ENCODE measurements at places on chromosomes 3 and 15. TPM values are rescaled to one million over a fixed set of nuclear protein-coding genes. Genes with fewer than 3 reads are reported as not detected.

GRCh38 chr3:90010341-90010740 is 902.9 kb downstream of the EPHA3 start:
- no peak for DNase-seq

GRCh38 chr3:119069725-119070124 is 35.1 kb upstream of the IGSF11 start:
- no peak for DNase-seq

- DNase-seq = peak; percentile 32
Measured at GRCh38 chr3:183540501-183541234, 14.8 kb downstream of the KLHL6 start.

Gene PLXNB1
- 64.6 TPM for polyA plus RNA-seq

DNA sequence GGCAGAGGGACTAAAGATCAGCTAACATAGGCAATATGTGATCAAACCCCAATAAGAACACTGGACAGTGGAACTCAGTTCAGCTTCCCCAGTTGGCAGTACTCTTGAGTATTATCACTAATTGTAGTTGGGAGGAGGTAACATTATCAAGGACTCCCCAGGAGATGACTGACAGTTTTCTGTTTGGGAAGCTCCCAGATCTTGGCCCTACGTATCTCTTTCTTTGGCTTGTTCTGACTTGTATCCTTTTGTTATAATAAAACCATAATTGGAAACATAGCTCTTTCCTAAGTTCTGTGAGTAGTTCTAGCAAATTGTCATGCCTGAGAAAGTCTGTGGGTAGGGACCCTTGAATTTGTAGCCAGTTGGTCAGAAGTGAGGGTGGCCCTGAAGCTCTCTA is 316.4 kb downstream of the ZNF621 start:
- DNase-seq = no peak

Gene ULK3
- 28.0 TPM for polyA plus RNA-seq

- DNase-seq = no peak
Measured at GRCh38 chr15:78875107-78875914, 2.6 kb downstream of the MORF4L1 start.

- peak; percentile 64 for DNase-seq
Measured at GRCh38 chr3:37862219-37862902, 681 bp downstream of the CTDSPL start.

DNA sequence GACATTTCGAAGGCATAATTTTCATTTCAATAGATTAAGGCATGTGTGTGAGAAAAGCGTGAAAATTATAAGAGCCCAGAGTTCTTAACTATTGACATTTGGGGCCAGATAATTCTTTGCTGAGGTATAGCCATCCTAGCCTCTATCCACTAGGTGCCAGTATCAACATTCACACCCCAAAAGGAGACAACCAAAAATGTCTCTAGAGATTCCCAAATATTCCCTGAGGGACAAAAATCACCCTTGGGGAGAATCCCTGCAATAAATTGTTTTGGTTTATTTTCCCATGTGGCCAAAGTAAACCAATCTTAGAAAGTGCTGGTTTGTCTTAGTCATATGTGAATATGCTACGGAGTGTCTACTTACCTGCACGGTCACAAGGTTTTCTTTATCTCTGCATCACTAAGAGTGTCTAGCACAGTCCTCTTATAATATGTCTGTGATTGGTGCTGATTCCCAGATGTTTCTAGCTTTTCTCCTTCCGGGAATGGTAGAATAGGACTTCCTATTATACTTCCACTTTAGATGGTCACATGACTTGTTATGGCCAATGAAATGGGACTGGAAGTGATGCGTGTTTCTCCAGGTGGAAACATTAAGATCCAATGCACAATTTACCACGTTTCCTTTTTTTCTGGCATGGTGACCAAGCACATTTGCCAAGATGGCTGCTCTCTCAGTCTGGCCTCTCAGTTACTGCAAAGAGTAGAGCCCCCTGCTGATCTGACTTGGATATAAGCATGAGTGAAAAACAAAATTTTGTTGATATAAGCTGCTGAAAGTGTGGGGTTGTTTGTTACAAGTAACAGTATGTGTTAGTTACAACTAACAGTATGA is 8.0 kb upstream of the KBTBD8 start:
- DNase-seq = no peak

- DNase-seq = peak; percentile 16
Measured at GRCh38 chr3:129240436-129240835, 9.0 kb upstream of the COPG1 start.

GRCh38 chr3:171974986-171975837 is 64.2 kb upstream of the FNDC3B start:
- DNase-seq = no peak

Gene POPDC2
- polyA plus RNA-seq = 1,022 TPM

DNA sequence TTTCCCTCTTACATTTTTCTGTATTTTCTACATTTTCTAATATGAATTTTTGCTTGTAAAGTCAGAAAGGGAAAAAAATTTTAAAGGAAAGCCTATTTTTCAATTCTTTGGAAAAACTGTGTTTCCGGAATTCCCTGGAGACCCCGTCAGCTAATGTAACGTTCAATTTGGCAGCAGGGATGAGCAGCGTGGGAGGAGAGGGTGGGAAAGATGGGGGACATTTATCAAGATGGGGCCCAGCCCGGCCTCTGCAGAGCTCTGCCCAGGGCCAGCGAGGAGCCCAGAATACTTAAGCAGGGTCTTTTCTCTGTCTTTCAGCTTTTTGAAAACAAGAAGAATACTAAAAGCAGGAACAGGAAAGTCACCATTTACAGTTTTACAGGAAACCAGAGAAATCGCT is 129.0 kb downstream of the LRRK1 start:
- peak; percentile 11 for DNase-seq

DNA sequence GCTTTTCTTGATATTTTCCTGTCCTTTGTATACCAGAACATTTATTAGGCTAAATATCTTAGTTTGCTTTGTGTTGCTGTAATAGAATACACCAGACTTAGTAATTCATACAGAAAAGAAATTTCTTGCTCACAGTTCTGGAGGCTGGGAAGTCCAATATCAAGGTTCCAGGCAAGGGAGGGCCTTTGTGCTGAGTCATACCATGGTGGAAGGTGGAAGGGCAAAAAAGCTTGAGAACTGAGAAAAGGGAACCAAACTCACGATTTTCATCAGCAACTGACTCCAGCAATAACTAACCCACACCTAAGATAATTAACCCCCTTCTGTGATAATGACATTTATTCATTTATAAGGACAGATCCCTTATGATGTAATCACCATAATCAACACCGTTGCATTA is 496.9 kb upstream of the SUCLG2 start:
- DNase-seq = no peak

Gene NR1I2
- polyA plus RNA-seq = 0.11 TPM

DNA sequence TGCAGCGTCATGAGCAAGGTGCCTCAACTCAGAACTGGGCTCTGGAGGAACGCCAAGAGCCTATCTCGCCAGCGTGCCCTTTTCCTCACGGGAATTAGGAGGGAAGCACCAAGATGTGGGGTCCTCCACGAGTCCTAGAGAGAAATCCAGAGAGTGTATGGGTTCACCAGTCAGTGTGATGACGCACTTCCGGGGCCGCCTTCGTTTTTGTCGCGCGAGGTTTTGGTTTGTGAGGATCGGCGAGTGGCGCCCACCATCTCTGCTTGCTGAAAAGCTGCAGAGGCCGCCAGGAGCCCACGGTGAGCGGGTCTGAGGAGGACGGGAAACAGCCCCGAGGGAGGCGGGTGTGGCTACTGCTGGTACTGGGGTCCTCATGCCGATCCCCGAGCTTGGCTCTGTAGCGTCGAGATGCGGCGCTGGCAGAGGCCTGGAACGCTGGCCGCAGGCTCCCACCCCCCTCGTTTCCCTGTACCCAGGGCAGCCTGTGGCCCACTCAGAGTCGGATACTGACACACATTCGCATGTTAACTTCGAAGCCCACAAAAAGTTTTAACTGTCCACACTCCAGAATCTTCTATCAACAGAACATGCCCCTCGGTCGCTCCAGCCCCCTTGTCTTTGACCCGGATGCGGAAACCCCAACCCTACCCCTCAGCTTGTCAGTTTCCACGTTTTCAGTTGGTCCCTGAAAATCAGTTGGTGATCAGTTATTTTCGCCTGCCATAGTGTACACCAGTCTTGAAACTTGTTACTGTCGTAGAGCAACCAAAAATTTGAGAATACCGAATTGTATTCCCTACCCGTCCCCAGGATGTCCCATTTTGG is 30.4 kb downstream of the ZNF662 start:
- peak; percentile 63 for DNase-seq

- no peak for DNase-seq
Measured at GRCh38 chr3:24158761-24159454, 213.8 kb downstream of the NR1D2 start.

Gene FANCD2OS
- polyA plus RNA-seq = not detected

Gene SNTN
- not detected for polyA plus RNA-seq

GRCh38 chr3:31895471-31895870 is 85.6 kb downstream of the OSBPL10 start:
- DNase-seq = no peak

DNA sequence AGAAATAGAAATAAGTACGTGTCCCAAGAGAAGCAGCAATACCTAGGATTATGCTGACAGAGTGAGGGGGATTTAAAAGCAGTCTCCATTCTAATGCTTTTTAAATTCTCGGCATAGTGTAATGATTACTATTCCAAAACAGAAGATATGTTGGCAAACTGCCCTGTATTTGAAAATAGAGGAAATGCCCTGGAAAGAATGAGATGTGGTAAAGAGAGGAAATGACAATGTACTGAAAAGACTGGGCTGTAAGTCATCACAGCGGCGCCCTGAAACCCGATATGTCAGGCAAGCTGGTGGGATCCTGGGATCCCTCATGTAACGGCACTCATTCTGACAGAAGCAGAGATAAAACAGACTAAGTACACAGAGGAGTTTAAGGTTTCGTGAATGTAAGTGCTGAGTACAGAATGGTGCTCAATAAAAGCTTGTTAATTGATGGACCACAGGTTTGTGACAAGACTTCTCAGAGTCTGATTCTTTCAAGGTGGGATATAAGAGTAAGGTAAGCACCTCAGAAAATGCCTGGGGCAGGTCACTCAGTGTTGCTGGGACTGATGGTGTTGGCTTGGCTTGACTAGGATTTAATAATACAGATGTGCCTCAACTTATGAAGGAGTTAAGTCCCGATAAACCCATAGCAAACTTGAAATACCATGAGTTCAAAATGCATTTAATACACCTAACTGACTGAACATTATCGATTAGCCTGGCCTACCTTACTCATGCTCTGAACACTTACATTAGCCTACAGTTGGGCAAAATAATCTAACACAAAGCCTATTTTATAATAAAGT is 91.4 kb downstream of the NFKBIZ start:
- peak; percentile 49 for DNase-seq

GRCh38 chr15:69587723-69588426 is 135.3 kb downstream of the RPLP1 start:
- no peak for DNase-seq

GRCh38 chr3:156050918-156051317 is 69.5 kb upstream of the KCNAB1 start:
- no peak for DNase-seq

Gene PRICKLE2
- polyA plus RNA-seq = 3.9 TPM

- DNase-seq = no peak
Measured at GRCh38 chr15:59555696-59556095, 55.9 kb upstream of the GCNT3 start.

Gene CCDC9B
- polyA plus RNA-seq = 121 TPM

- no peak for DNase-seq
Measured at GRCh38 chr3:168068346-168068745, 27.4 kb downstream of the GOLIM4 start.

Gene PPP1R14D
- not detected for polyA plus RNA-seq

DNA sequence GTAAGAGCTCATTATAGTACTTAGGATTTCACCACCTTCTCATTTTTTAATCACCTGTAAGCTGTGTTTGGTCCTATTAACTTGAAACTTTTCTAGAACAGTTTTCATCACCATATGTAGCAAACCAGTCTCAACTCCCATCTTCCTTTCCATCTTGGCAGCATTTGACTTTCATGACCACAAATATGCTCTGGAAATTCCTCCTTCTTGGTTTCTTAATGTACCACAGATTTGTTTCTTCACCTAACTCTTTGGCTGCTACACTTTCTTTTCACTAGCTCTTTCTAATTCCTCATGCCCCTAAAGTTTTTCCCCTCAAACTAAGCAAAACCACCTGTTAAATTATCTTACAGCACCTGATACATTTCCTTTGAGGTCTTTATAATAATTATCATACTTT is 13.2 kb upstream of the NMB start:
- no peak for DNase-seq

Gene CCDC54
- polyA plus RNA-seq = not detected

GRCh38 chr15:42083916-42084315 is 10.4 kb downstream of the PLA2G4D start:
- DNase-seq = no peak

Gene PLSCR2
- not detected for polyA plus RNA-seq

DNA sequence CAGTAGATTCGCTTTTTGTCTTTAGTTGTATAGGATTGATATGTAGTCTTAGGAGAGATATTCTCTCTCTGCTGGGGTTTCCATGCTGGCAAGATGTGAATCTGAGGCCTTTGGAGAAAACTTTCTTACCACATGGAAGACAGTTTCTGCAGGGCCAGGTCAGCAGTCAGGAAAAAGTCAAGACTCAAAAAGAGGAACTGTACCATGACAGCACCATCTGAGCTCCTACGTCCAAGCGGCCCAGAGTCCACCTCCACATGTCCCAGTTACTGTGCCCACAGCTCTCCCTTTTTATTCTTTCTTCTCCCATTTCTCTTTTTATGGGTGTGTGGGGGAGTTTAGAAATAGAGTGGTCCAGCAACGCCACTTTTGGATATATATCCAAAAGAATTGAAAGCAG is 172.0 kb downstream of the MTHFS start:
- DNase-seq = no peak

Gene ZNF502
- polyA plus RNA-seq = 3.4 TPM

- DNase-seq = no peak
Measured at GRCh38 chr3:194787072-194787471, 101.4 kb downstream of the FAM43A start.

GRCh38 chr15:66738595-66738994 is 36.6 kb downstream of the SMAD6 start:
- DNase-seq = no peak

Gene IL5RA
- 0.03 TPM for polyA plus RNA-seq
